ENCODE measurements at places on chromosomes 5 and 9. TPM values are rescaled to one million over a fixed set of nuclear protein-coding genes. Genes with fewer than 3 reads are reported as not detected.

DNA sequence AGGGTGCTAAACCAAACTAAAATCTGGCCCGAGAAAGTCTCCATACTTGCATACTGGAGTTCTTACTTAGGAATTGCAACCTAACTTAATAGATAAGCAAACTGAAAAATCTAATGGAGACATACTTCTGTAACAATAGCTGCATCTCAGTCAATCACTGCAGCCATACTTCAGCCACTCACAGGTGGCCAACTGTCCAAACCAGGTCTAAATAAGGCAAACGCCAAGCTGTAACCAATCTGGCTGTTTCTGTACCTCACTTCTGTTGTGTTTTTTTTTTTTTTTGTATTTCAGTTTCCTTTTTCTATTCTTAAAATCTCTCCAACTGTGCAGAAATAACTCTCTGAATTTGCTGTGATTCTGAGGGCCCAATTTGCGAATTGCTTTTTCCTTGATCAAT, 4.4 kb upstream of the NDUFB6 start:
- no peak for DNase-seq

GRCh38 chr5:134995850-134996402, 28.2 kb downstream of the CATSPER3 start:
- no peak for DNase-seq

Gene FIBCD1
- total RNA-seq: 17.5 TPM

Gene PKD2L2
- not detected for total RNA-seq

Gene PCDHB15
- 4.3 TPM for total RNA-seq

DNA sequence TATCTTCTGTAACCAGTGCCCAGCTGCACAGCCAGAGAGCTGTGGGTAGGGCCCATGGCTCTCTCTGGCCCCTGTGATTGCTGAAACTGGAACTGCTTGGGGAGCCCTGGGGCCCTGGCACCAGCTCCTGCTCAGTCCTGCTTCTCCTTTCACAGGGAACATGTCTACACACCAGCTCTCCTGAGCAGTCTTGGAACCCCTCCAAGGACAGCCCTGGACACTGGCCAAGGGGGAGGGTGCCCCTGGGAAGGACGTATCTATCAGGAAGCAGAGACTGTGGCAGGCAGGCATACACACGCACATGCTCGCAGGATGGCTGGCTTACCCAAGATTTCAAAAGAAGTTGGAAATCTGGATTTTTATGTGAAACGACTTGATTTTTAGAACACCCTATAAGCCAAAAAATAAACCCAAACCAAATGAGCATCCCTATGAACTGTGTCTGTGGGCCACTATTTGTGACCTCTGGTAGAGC, 8.8 kb upstream of the TRAF1 start:
- peak; percentile 99 for DNase-seq

DNA sequence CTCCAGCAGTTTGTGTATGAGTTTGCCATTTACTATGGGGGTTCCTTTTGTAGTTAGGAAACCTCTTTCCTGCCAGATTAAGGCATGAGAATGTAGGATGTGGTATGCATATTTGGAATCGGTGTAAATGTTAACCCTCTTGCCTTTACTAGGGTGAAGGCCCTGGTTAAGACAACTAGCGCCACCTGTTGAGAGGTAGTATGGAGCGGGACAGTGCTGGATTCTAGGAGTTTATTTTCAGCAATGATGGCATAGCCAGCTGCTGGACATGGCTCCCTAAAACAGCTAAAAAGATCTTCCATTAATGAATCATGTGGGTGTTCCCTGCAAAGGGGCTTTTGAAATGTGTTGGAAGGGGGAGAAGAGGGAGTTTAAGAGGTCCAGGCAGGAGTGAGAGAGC, 30.7 kb upstream of the GPX3 start:
- DNase-seq: no peak

DNA sequence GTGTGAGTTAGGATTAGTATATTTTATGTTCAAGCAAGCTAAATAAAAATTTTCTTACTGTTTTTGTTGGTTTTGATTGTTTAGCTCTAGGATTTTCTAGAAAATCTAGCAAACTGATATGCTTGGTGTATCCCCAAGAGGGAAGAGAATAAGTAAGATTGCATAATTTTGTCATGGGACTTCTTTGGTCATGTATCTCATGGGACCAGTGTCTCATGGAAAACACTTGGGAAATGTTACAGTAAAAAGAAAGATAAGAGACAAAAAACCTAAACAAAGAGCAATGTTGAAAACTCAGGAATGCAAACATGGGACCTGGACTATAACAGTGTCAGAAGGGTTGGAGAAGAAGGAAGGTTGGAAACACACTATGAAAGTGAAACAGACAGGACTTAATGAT, 119.4 kb downstream of the TLR4 start:
- no peak for DNase-seq

Gene C9
- not detected for total RNA-seq

GRCh38 chr5:39432696-39433530, 8.1 kb upstream of the DAB2 start:
- DNase-seq: no peak

Gene CDH9
- total RNA-seq: not detected

DNA sequence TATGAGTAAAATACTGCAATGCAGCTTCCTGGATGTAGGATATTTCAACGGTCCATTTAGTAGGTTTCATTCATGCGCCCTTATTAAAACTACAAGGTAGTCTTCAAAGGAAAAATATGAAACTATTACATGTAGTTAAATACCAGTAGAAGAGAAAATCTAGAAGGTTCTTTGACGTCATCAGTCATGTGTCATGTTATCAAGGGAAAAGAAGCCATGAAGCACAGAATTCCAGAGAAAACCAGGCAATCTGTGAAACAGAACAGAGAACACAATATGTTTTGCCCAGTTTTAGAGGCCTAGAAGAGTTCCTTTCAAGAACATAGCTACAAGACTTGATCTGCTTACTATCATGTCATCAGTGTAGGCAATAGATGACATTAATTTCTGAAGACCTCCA, 38.4 kb downstream of the BNC2 start:
- DNase-seq: no peak

DNA sequence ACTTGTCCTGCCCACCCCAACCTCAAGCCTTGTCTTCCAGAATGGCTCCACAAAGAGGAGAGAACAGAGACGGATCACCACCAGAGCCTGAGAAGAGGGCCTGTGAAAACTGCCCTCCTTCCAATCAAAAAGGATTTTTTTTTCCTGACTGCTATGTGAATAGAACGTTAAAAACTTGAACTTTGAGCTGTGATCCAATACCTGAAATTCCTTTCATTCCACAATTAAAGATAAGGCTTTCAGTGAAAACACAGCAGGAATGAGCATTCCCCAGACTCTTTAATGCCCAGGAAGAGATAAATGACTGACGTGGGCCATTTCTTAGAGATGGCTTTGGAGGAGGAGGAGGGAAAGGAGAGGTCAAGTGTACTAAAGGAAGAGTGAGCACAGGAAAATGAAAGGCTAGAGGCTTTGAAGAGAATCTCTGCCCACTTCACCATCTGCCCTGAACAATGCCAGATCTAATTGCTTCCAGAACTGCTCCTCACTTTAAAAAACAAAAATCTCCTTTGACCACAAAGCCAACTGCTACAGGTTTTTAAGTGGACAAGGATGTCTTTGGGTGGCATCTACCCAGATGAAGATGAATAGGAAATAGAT, 177.9 kb upstream of the MAP3K1 start:
- DNase-seq: no peak

DNA sequence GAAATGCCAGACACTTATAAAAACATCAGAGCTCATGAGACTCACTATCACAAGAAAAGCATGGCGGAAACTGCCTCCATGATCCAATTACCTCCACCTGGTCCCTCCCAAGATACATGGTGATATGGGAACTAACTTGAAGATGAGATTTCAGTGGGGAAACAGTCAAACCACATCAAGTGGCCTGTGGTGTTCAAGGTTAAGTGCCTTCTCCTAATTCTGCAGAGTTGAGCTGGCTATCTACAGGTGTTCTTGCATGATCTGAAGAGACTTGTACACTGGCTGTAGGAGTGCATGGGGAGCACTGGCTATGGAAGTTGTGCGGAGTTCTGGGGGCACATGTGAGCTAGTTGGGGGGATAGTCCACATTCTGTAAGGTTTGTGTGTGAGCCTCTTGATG, 34.0 kb upstream of the CKS2 start:
- DNase-seq: no peak

- DNase-seq: no peak
These were observed 85.4 kb downstream of the KLF4 start for GRCh38 chr9:107404161-107404560.

DNA sequence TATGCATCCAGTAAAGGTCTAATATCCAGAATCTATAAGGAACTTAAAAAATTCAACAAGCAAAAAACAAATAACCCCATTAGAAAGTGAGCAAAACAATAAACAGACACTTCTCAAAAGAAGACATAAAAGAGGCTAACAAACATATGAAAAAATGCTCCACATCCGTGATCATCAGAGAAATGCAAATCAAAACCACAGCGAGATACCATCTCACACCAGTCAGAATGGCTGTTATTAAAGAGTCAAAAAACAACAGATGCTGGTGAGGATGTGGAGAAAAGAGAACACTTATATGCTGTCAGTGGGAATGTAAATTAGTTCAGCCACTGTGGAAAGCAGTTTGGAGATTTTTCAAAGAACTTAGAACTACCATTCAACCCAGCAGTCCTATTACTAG, 86.1 kb downstream of the WWC1 start:
- DNase-seq: no peak

DNA sequence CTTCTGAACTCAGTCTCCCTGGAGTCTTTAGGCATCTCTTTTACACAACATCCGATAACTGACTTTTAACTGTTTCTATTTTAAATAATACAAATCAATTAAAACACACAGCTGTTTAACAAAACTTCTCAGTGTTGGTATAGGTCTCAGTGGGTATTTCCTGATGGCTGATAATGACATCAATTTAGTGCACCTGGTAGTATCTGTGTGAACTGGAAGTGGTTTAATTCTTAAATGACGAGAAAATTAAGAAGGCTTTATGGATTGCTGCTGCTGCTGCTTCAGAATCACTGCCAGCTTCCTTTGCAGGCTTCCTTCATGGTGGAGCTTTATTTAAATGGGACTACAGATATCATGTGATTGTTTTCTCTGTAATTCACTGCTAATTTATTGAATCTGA, 92.3 kb downstream of the RPS23 start:
- DNase-seq: no peak

GRCh38 chr9:92180002-92180400, 64.8 kb upstream of the SPTLC1 start:
- DNase-seq: peak; percentile 65

Gene PDGFRB
- 1,131 TPM for total RNA-seq

Gene TNFSF8
- total RNA-seq: not detected

DNA sequence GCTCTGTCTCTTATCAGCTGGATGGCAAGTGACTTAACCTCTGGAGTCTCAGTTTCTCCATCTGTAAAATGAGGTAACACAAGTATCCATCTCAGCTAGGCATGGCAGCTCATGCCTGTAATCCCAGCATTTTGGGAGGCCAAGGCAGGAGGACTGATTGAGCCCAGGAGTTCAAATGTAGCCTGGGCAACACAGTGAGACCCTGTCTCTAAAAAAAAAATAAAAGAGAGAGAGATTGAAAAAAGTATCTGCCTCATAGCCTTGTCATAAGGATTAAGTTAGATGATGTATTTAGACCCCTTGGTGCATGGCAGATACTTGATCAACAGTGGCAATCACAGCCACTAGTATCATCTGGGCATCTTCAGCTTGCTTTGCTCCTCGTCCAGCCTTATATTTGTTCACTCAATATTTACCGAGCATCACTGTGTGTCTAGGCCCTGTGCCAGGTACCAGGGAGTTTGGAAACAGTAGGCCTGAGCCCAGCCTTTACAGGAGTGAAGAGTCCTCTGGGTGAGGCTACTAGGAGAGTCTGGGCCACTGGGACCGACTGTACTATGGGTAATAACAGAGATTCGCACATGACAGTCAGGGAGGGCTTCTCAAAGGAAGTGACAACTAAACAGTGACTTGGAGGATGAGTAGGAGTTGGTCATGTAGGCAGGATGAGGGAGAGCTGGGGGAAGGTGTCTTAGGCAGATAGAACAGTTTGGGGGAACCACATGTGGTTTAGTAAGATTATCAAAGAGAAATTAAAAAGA, 34.2 kb downstream of the CORO2A start:
- no peak for DNase-seq
